Activated naive CD8-positive, alpha-beta T cell treated with anti-CD3 and anti-CD28 coated beads, Interleukin-2, amount 50 U/mL, for 16 hours (primary cell): ENCODE measurements at places on chromosomes 7 and 10.

DNA sequence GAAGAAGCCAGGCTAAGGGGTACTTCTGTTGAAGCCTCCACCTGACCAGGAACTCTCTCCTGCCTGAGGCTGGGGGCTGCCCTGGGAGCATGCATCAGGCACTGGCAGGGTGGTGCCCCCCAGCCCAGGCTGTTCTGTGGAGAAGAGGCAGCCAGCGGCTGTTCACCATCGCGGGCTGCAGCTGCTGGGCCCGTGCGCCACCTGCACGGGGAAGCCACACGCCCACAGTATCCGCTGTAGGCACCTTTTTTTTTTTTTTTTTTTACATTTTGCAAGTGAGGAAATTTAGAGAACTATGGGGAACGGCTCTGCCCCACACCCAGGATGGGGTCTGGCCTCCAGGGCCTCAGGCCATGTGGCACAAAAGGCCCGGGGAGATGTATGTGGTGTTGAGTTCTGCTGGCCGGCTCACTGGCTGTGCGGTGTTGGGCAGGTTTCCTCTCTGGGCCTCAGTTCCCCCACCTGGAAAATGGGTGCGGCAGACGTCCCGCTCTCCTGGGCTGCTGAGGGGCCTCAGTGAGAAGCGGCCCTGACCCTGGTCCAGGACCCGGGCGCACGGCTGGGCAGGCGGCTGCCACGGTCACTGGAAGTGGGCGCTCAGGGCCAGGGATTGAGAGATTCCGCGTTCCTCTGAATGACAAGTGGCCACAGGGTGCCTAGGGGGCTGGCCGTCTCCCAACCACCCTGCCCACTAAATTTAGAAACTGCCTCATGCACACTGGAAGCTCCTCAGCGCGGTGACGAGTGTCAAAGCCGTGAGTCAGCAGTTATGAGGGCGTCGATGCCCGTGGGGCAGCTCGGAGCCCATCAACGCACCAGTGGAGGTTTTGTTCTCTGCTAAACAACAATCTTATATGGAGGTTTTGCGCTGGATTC is 8.8 kb upstream of the INTS1 start:
- no peak for DNase-seq

- DNase-seq, result no peak
Observed at GRCh38 chr10:70144372-70145110, 2.0 kb downstream of the TYSND1 start.

- no peak for DNase-seq
Observed at GRCh38 chr7:43481902-43482678, 100.8 kb upstream of the STK17A start.

GRCh38 chr7:146405737-146406136 is 289.1 kb downstream of the CNTNAP2 start:
- DNase-seq, result no peak

DNA sequence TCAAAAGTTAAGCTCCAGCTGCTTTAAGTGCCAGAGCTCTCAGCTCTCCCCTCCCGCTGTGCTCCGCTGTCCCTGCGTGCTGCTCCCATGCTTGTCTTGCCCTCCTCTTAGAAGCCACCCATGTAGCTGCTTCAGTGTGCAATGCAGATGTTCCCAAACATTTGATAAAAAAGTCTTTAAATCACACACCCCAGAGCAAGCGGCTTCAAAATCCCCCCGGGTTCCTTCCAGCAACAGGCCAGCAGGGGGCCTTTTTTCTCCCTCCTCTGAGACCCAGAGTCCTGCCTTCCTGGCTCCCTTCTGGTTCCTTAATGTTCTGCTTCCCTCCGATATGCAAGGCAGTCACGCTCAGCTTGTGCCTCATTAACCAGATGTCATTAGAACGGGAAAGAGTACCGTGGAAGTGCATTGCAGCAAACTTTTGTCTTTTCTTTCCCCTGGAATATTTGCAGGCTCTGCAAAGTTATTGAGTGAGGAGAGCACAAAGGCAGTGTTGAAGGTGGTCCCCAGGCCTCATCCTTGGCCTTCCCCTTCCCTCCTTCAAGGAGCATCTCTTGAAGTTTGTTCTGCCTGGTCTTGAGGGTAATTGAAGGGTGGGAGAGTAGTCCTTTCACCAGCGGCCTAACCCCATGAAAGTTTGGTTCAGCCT is 25.5 kb downstream of the LDB3 start:
- DNase-seq, result no peak

DNA sequence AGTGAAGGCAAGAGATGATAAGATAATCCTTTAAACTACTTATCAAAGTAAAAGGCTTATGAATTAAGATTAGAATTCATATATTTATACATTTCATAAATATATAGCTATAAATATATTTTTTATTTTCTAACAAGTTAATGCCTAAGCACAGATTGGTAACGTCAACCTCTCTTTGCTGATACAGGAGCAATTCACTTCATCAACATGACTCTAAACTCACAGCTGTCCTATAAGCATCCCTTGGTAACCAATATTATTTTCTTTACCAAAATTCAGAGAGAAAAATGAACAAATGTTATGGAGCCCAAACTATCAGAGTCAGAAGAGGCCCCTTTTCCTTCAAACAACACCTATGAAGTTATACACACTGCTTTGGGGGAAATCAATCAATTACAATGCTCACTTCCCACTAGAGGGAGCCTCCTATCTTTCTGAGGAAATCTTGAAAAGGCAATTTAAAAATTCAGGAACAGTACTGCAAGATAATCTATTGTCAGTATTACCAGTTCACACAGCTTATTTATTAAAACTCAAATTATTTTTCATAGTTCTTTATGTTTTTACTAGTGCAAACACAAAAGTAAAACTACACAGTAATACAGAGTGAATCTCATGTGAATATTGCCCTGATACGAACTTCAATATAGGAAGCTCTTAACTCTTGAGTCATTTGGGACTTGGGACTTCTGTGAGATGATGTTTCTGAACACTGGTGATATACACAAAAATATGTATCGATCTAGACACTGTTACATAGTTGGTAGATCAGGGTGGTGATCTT is 51.0 kb upstream of the NOBOX start:
- no peak for DNase-seq
